ENCODE measurements at places on chromosomes 4 and X.

DNA sequence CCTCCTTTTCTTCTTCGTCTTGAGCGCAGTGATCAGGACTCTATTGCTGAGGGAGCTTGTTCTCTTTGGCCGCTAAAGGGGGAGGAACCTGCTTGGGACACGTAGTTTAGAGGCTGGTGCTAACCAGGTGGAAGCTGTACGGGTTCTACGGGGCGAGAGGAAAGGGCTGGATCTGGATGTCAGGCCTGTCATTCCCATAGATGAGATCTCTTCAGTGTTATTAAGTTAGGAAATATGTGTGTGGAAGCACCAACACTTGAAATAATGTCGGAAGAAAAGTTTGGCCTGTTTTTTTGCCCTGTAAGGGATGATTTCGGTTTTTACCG, 643 bp downstream of the SRP72 start:
- no peak for DNase-seq

DNA sequence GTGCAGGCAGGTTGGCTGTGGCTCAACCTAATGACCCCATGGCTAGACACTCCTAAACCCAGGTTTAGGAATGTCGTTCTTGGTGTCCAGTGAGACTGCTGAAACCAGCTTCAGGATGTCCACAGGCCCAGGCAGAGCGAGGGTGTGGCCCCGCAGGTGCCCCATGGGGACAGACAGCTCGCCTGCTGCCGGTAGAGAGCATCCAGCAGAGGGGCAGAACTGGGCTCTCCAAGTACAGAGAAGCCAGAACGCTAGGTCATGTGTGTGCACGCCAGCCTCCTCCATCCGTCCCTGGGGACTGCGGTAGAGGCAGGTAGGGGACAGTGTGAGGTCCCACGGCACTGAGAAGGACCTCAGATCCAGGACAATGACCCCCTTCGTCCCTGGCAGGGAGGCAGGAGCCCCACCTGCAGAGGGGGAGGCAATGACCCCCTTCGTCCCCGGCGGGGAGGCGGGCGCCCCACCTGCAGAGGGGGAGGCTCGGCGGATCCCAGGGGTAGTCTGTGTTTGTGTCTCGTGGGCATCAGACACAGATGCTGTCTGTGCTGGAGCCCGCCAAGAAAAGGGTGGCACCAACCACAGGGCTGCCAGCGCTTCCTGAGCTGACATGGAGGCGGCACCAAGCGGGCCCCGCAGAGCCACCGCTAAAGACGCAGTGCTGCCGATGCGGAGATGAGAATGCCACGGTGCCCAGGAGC, 118.4 kb downstream of the FAM53A start:
- no peak for DNase-seq

GRCh38 chrX:147738265-147738664, 173.5 kb upstream of the FMR1 start:
- no peak for DNase-seq

GRCh38 chr4:31793907-31794306, 1073.7 kb downstream of the PCDH7 start:
- DNase-seq, result no peak

- DNase-seq, result no peak
These were observed 196.0 kb upstream of the PSAPL1 start for GRCh38 chr4:7630568-7631287.

- DNase-seq, result no peak
These were observed 195.7 kb downstream of the GASK1B start for GRCh38 chr4:157977086-157977485.

- no peak for DNase-seq
These were observed 37.2 kb upstream of the MGST2 start for GRCh38 chr4:139628184-139629012.

- DNase-seq, result no peak
These were observed 559 bp upstream of the FAM47E start for GRCh38 chr4:76250962-76251361.

Measured in stimulated activated CD4-positive, alpha-beta T cell treated with anti-CD3 and anti-CD28 coated beads, Interleukin-4, amount 100 ng/mL, for 24 hours (primary cell).